ENCODE measurements at places on chromosomes 5 and 9.

GRCh38 chr9:38079461-38080031 is 10.5 kb upstream of the SHB start:
- DNase-seq = no peak

DNA sequence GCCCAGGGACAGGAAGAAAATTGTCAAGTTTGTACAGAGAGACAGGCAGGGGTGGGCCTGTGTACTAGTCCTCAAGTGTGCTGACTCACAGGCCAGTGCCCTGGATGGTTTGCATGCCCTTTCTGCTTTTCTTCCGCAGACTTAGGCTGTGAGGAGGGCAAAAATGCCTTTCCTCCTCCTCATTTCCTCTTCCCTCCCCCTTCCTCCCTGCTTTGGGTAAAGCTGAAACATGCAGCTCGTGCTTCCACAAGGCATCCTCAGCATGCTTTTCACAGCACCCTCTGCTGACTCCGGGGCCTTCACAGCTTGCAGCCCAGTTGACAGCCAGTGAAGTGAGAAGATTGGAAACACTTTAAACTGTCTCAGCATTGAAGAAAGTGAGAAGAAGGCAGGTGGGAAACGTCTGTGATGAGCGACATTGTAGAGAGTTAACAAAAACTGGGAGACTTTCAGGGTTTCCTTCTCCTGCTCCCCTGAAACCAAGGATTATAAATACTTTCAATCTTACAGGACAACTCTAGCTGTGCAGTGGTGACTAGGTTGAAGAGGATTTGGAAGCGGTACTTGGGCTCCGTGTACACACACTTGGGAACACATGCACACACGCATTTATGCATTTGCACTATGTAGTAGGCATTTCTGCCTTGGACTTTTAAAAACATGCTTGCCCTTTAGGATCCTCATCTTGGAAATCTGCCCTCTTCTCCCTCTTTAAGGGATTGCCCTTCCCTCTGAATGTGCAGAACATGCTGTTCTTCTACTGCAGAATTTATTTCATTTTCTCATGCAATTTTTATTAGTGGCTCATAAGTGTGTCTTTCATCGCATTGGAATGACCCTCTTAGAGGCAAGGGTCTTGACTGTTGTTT is 138.8 kb downstream of the GRIA1 start:
- no peak for DNase-seq

GRCh38 chr9:88971131-88971960 is 19.9 kb upstream of the S1PR3 start:
- DNase-seq = no peak

DNA sequence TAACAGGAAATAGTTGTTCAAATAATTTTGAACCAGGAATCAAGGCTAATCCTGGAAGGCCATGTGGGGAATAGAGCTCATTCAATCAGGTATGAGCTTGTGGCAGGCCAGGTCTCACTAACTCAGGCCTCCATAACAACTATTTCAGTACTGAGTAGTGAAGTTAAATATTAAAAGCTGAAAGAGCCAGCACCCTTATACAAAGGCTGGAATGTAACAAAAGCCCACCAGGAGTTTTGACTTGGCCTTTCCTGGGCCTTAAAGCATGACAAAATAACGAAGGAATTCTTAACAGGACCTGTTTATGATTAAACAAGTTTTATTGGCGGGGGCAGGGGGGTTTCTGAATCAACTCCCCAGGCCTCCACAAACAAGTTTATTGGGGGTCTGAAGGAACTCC is 1146.7 kb downstream of the CDH9 start:
- no peak for DNase-seq

DNA sequence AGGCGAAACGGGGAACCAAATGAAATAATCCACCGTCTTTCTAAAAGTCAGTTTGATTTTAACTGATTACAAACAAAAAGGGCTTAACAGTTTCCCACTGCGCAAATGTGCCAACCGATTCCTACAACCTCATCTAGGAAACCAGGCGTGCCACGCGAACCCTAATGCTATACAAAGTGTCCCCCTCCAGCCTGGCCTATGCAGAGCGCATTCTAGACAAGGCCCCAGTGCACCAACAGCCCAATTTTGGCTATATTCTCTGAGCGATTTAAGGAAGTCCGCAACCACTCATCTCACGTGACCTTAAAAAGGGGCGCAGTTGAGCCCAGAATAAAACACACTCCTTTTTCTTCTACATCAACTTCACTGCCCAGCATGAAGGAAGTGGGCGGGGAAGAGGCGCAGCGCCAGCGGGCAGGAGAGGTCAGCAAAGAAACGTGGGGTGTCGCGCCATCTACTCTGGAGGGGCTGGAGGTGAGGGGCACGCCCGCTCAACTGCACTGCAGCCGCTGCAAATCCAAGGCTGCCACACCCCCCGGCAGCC is 779 bp downstream of the FAM13B start:
- peak; percentile 57 for DNase-seq

DNA sequence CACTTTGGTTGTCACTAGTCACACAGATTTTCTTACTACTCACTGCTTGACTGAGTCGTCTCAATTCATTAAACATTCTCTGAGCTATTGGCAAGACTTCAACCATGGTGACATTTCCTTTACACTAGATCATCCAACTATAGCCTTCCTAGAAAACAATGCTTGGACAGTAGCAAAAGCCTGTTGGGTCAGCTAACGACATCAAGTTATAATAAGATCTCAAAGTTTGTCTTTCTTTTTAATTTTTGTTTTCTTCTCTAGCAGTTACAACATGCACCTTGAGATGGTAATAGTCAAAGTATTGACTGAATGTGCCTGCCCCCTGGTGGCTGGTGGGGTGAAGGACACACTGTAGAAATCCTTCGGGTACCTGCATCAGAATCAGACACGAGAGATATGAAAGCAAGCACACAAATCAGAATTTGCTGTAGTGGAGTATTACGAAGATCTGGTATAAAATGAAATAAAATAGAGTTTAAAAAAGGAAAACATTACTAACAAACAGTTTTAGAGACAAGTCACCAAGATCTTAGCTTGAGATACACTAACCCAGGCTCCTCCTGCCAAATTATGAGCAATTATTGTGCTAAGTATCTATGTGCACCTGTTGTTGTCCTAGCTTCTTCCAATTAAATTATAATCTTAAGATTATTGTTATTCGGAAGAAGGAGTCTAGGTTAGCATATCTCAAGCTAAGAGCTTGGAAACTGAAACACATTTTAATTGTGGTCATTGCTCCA is 81.2 kb downstream of the ARL15 start:
- peak; percentile 74 for DNase-seq

DNA sequence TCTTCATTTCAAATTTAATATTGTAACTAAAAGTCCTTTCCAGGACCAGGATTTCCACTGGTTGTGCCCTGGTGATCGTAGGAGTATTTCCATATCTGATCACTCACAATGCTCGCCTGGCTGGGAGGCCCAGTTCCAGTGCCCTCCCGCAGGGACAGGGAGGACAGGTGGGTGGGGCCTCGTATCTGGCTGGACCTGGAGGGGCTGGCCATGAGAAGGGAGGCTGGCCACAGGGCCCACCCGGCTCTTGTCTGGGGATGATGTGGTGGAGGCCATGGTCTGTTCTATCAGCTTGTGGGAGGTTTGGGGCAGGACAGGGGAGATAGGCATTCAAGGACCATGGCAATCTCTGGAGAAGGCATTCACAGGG is 286.4 kb downstream of the GADD45G start:
- DNase-seq = no peak

Measured in CD4-positive, alpha-beta T cell treated with Interleukin-6 for 4 hours (primary cell).